Ovary (tissue), 10 donors: ENCODE measurements at places on chromosomes 6 and 20. TPM values are rescaled to one million over a fixed set of nuclear protein-coding genes. Genes with fewer than 3 reads are reported as not detected.

TNNC2 gene
- total RNA-seq, result 3.4 TPM

- DNase-seq, result peak; percentile 76
Measured at GRCh38 chr6:36979347-36979742, 6.7 kb downstream of the MTCH1 start.

GRCh38 chr6:138307352-138307751 lies 70.4 kb upstream of the SMIM28 start:
- DNase-seq, result no peak

GRCh38 chr6:28443112-28443773 lies at the start of gene ZSCAN23:
ZSCAN23 (minus strand) TSS chr6:28443491; CDS start chr6:28436266, 7,225 bp downstream.
- DNase-seq, result peak; percentile 79

- DNase-seq, result no peak
Measured at GRCh38 chr6:39068391-39068790, 19.8 kb downstream of the GLP1R start.

DNA sequence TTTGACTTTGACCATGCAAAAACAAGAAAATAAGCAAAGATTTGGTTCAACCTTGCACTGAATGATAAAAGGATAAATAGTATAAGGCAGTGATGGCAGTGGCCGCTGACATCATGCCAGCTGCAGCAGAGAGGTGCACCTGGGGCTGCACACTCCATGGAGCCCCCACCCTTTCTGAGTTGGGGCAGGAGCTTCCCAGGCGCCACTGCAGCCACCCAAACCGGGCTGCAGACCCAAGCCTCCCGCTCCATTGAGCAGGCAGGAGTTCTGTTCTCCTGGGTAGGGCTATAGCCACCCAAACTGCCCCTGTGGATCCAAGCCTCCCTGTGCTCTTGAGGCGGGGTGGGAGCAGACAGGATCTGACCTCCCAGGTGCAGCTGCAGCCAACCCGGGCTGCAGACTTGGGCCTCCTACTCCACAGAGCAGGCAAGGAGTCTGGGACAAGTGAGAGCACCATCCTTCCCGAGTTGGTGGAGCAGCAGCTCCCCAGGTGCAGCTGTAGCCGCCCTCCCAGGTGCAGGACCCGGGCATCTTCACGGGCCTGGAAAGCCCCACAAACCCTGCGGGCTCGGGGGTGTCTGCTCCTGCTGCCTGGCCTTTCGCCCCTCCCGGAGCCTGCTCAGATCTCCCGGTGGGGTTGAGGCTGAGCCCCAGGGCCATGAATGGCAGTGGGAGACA lies 537.9 kb downstream of the TENT5A start:
- no peak for DNase-seq
